ENCODE measurements at places on chromosomes 2 and 18.

- DNase-seq: no peak
Observed at GRCh38 chr18:64994370-64994769, 756.4 kb upstream of the CDH7 start.

DNA sequence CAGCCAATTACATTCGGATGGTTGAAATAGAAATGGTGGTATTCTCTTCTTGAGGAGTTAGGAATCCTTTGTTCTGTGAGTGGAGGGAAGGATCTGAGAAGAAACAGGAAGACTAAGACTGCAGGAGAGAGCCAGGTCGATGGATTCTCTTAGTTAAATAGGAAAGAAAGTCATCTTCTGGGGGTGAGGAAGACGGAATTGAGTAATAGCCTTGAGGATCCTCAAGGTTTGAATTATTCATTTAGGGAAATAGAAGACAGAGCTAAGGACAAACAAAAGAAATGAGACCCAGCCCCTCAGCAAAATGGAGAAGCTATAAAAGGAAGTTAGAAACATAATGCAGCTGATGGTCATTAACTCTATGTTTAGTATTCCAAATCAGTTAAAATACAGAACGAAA is 1.8 kb downstream of the LAPTM4A start:
- peak; percentile 60 for DNase-seq

- peak; percentile 73 for DNase-seq
Observed at GRCh38 chr2:197293252-197294007, 17.1 kb downstream of the ANKRD44 start.

DNA sequence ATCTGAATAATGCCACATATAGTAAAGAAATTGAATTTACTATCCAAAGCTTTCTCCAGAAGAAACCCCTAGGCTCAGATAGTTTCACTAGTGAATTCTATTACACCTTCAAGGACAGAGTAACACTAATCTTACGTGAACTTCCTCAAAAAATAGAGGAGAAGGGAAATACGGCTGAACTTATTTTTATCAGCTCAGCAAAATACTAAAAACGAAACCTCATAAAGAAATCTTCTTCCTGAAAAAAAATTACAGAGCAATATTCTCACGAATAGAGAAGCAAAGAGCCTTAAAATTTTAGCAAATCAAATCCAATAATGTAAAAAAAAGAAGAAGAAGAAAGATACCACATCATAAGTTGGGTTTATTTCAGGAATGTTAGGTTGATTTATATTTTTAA is 14.7 kb downstream of the CAPN13 start:
- peak; percentile 22 for DNase-seq

GRCh38 chr2:217555081-217555876 is 447.5 kb downstream of the TNS1 start:
- no peak for DNase-seq

DNA sequence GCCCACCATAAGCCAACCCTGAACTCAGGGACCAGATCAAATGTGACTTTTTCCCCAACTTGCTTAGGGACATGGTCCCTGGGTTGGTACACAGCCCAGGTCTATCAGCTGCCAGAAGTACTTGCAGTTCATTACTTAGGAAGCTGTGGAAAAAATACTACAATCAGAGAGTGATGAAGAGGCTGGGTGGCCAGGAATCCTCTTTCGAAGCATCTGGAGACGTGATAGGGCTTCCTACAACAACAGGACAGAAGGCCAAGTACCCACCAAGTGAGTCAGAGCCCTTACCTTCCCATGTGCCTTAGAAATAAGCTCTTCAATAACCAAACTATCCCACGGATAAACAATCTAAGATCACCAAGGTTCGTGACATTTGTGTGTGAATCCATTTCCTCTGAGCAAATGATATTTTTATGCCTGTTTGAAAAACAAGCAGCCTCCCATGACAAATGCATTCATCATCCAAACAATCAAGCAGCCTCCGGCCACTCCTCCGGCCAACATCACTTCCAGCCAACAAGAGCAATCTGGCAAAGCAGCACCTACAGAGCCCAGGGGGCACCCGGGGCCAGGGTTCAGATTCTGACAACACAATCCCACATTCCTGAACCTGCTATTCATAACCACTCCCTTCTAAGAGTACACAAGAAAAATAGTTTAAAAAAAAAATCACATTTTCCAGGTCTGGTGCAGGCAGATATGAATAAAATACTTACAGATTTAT is 26.4 kb downstream of the TBC1D8 start:
- no peak for DNase-seq

DNA sequence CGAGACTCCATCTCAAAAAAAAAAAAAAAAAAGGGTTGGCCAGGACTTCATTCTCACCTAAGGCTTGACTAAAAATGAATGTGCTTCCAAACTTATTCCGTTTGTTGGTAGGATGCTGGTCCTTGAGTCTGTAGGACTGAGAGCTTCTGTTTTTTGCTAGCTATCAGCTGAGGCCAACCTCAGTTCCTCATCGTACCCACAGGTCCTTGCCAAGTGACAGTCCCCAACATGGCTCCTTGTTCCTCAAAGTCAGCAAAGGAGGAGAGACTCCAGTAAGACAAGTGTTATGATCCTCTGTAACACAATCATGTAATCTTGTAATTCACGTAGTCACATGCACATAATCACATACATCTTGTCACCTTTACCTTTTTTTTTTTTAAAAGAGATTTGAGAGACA is 37.0 kb downstream of the HAUS1 start:
- no peak for DNase-seq

DNA sequence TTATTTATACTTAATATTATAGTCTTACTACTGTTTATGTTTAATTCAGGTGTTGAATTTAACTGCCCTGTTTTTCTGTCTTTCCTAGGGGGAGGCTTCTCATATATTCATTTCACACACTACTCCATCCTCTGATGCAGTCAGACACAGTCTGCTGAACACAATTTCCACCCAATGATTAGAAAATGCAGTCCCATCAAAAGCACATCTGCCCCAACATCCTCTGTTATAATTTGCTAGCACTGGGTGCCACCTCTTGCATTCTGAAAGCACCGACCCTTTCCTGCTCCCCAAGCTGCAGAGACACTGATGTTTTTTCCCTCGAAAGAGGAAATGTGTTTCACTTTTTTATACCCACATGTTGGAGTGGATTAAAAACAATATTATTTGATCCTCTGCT is 474.7 kb downstream of the PID1 start:
- DNase-seq: no peak

GRCh38 chr2:2332381-2332780 is 1.3 kb upstream of the MYT1L start:
- DNase-seq: no peak

GRCh38 chr2:44171018-44171417 is 2.3 kb downstream of the PPM1B start:
- no peak for DNase-seq

DNA sequence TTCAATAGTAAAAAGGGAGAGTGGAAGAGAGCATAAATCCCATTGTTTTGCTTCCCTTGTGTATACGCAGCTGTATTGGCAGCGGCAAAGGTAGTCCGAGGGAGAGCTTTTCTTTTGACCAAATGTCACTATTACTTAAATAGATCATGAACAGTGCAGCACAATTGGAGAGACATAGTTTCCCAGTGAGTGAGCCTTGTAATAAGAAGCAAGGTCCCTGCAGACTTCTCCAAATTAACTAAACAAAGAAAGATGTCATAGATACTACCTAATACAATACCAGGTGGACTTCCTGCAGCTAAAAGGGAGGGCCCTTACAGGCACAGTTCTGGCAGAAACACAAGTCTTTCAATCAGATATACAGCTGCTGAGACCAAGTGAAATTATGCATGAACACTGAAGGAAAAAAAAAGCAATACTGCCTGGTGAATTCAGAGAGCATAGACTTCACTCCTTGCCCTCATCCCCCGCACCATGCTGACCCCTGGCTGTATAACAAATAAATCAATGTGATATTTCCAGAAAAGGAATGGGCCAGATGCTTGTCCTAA is 404.7 kb upstream of the CDH2 start:
- DNase-seq: no peak

DNA sequence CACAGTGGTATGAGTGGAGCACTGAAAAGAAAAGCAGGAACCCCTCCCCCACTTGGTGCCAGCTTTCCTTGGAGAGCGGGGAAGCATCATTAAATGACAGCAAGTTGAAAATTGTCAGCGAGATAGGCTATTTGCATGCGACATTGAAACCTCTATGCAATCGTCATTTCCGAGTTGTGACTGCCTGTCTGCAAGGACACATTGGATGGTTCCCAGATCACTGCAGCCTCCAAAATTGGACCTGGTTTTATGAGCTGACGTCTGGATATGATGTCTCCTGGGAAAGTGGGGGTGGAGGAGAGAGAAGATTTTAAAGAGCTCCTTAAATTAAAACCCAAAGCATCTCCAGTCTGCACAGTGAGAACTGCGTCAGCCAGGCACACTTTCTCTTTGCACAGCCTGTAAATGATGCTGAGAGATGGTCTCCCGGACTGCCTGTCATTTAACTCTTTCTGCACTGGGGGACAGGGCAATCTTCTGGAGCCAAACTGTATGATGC is 57.8 kb upstream of the KIF5C start:
- DNase-seq: peak; percentile 10

All from common myeloid progenitor, CD34-positive (primary cell).